ENCODE measurements at places on chromosomes 1 and 21.
A peak's percentile ranks its signal among the peaks of the same experiment; 100 is the strongest.

- DNase-seq = no peak
Measured at GRCh38 chr21:40647706-40648105, 199.3 kb downstream of the DSCAM start.

DNA sequence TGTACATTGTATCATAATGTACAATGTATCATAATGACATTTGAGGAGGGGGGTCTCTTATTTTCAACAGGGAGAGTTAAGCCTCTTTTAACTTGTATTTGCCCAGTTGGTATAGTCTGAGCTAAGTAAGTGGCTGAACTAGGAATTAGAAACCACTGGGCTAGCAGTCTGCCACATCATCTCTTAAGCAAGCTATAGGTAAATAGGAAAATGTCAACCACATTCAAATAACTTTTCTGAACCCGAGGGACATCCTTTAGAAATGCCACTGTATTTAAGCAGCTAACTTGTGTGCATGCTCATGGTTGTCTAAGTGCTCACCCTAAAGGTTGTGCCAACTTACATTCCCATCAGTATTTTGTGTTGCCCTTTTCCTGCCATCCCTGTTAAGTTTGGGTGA is 35.5 kb upstream of the ASB17 start:
- DNase-seq = no peak

GRCh38 chr1:2799811-2800663 is 1.5 kb downstream of the TTC34 start:
- no peak for DNase-seq

- DNase-seq = no peak
Measured at GRCh38 chr1:54336116-54336515, 70.1 kb downstream of the SSBP3 start.

GRCh38 chr1:224092601-224093000 is 21.3 kb upstream of the FBXO28 start:
- DNase-seq = no peak

- no peak for DNase-seq
Measured at GRCh38 chr1:25246600-25247023, 642 bp downstream of the RSRP1 start.

- no peak for DNase-seq
Measured at GRCh38 chr1:8563944-8564537, 246.1 kb downstream of the SLC45A1 start.

DNA sequence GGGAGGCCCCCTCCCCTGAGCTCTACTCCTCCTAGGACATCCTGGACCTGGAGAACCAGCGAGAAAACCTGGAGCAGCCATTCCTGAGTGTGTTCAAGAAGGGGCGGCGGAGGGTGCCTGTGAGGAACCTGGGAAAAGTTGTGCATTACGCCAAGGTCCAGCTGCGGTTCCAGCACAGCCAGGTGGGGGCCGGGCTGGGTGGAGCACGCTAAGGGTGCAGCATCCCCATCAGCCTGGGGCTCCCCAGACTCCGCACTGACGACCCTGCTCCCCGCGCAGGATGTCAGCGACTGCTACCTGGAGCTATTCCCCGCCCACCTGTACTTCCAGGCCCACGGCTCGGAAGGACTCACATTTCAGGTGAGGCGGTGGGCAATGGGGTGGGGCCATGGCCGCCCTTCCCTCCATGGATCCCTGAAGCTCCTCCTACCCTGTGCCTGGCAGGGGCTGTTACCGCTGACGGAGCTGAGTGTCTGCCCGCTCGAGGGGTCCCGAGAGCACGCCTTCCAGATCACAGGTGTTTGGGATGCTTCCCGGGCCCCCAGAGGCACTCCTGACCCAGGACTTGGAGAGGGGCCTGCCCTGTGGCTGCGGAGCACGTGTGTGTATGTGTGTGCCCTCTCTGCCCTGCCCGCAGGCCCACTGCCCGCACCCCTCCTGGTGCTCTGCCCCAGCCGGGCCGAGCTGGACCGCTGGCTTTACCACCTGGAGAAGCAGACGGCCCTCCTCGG is 4.1 kb downstream of the PLEKHN1 start:
- no peak for DNase-seq

GRCh38 chr21:15423676-15424445 is 305.9 kb upstream of the USP25 start:
- DNase-seq = no peak

DNA sequence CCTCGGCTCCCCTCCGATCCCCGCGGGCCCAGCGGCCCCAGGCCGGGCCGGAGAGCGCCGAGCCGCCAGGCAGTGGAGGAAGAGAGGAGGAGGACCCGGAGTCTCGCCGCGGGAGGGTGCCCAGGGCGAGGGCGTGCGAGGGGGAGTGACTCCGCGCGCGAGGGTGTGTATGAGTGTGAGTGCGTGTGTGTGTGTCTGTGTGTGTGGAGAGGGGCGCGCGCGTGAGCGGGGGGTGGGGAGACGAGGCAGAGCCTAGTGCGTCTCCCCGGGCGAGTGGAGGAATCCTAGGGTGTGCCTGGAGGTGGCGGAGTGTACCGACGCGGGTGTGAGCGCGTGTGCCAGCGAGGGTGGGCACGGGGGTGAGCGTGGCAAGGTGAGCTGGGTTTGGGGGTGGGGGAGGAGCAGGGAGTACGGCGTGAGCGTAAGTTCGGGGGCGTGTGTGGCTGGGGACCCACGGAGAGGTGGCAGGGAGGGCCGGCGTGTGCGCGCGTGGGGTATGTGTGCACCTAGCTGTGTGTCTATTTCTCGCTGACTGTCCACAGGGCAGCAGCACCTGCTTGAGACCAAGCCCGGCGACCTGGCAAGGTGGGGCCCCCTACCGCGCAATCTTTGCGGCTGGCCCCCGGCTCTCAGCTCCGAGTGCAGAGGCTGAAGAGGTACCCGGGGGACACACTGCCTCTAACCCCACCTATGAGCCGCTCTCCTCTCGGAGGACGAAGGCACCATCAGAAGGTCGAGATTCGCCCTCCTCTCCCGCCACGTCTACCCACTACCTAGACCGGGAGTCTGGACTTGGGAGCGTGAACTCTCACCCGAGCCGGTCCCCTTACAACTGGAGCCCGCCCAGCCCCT is 784 bp upstream of the KCND3 start:
- DNase-seq = no peak

GRCh38 chr1:202154766-202155477 is 5.5 kb downstream of the PTPN7 start:
- no peak for DNase-seq

DNA sequence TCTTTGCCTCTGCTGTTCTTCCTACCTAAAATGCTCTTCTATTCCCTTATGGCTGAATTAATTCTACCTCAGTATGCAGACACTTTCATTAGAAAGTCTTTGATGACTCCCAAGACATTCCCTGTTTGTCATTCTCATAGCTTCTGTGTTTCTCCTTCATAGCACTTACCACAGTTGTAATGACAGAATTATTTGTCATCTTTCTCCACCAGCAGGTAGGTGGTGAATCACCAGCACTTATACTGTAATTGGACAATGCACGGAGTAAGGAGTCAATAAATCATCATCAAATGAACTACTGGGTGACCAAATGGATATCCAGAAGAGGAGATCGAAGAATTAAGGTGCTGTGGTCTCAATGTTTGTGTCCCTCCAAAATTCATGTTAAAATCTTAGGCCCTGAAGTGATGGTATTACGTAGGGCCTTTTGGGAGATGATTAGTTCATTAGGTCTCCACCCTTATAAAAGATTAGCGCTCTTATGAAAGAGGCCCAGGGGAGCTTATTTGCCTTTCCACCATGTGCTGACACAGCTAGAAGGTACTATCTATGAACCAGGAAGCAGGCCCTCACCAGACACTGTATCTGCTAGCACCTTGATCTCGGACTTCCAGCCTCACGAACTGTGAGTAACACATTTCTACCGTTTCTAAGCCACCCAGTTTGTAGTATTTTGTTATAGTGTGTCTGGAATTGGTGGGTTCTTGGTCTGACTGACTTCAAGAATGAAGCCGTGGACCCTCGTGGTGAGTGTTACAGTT is 2.4 kb upstream of the CCT8 start:
- DNase-seq = no peak

DNA sequence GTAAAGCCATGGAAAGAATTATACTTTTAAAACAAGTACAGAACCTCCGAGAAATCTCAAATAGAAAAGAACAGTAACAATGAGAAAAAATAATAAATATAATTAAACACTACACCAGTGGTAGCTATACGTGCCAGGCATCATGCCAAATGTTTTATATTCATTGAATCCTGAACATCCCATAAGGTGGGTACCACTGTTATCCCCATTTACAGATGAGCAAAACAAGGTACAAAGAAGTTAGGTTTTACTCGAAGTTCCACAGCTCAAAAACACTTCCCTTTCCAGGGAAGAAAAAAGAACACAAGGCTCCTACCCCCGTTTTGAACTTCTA is 33.4 kb downstream of the JAK1 start:
- no peak for DNase-seq

GRCh38 chr1:183580281-183580682 is 10.0 kb downstream of the NCF2 start:
- DNase-seq = no peak

- DNase-seq = no peak
Measured at GRCh38 chr1:212643877-212644276, 35.3 kb downstream of the ATF3 start.

GRCh38 chr1:26317612-26318337 is at the start of gene CD52:
Gene CD52, plus strand, starts transcription at chr1:26317958. Its CDS starts 60 bp downstream, at chr1:26318018.
- peak; percentile 58 for DNase-seq

DNA sequence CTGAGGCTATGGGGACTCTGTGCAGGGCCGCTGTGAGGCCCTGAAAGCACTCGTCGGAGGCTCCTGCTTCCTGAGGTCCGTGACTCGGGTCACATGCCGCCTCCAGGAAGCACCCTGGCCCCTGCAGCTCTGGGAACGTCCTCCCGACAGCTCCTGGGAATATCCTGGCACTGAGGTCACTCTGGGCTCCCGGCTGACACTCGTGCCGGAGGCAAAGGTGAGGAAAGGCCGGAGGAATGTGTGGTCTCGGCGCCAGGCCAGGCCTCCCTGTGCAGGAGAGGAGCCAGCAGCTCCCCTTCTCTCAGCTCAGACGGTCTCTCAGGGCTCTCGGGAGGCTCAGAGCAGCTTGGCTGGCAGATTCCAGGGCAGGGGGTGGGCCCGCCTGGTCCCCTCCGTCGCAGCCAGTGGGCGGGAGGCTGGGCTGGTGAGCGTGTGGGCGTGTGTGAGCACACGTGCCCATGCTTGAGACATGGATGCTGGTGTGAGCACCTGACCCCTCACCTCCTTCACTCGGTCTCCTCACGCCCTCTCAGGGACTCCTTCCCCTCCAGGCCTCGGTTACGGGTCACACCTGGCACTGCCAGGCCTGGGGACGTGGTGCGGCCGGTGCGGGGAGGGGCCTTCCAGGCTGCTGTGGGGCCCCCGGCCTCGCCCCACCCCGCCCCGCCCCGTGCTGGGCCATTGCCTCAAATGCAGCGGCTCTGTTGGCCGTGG is 5.5 kb upstream of the RNF223 start:
- peak; percentile 33 for DNase-seq

- no peak for DNase-seq
Measured at GRCh38 chr21:42222821-42223390, 4.0 kb downstream of the ABCG1 start.

GRCh38 chr1:7589774-7590425 is 181.2 kb upstream of the VAMP3 start:
- no peak for DNase-seq

- no peak for DNase-seq
Measured at GRCh38 chr1:172359491-172359999, 60.9 kb upstream of the C1orf105 start.

DNA sequence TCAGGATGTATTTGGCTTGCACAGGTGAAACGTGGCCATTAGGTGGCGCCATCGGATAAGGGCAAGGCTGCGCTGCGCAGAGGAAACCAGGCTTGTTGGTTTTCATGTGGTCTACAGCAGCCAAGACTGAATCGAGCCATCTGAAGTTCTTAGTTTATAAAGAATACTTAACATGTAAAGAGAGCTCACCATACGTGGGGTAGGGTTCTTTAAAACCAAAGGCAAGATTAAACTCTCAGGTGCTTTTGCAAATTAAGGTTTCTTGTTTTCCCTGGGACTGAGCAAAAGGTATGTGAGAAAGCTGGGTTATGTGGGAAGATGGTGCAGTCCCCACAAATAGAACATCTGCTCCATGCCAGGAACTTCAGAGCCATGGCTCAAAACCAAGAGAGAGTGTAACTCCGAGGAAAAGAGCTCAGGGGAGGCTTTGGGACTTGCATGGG is 9.3 kb downstream of the MASP2 start:
- peak; percentile 79 for DNase-seq

GRCh38 chr21:41854426-41854995 is 24.6 kb downstream of the PRDM15 start:
- no peak for DNase-seq

GRCh38 chr1:161792740-161793139 is 26.6 kb downstream of the ATF6 start:
- no peak for DNase-seq

GRCh38 chr1:12519693-12520364 is 98.2 kb downstream of the DHRS3 start:
- DNase-seq = no peak

DNA sequence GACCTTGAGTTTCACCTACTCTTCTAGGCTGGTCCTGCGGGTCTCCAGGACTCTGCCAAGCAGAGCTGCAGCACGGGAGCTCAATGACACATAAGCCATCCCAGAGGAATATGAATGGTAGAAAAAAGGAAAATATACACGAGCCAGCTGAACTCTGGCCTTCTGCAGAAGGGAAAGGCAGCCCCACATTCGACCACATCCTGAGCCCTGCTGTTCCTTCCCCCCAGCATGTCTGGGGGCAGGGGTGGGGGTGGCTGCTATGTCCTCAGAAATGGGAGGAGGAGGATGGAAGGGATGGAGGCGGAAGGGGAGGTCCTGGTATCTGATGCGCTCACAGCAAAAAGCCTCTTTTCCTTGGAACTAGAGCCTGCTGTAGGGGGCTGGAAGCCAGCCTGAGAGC is 12.1 kb upstream of the KDF1 start:
- DNase-seq = no peak

DNA sequence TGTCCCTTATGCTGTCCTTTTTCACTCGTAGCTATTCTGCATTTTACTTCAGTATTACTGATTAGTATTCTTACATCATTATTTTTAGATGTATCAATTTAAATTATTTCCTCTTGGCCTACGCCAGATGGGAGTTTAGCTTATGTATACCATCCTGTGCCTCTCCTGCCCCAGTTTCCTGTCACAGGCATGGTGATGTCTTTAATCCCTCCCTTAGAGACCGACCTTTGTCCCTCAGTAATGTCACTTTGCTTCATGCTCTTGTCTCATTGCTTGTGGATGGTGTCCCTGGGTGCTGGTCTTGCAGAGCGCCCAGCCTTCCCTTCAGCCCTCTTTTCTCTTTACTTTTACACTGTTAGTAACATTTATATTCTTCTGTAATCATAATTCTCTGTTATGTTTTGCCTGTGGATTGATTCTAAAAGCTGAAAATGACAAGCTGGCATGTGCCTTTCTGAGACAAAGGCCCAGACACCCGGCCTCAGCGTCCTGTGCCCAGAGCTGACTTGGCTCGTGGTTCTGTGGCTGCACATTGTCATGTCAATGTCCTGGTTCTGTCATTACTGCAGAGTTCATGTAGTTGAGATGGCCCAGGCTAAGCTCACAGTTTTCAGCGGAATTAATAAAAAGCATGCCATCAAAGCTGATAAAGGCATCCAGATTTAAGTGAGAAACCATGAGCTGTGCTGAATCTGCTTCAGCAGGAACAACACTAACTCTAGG is 100.7 kb downstream of the MTR start:
- DNase-seq = no peak

- DNase-seq = no peak
Measured at GRCh38 chr21:38486221-38486620, 12.1 kb downstream of the ERG start.

Measured in activated T-helper 9 cell treated with anti-CD3 and anti-CD28 coated beads, Interleukin-2, amount 50 U/mL, for 16 hours (primary cell).